ENCODE measurements at places on chromosomes 12 and 14.

- DNase-seq: no peak
These were observed 14.2 kb downstream of the ZNF641 start for GRCh38 chr12:48336564-48336963.

DNA sequence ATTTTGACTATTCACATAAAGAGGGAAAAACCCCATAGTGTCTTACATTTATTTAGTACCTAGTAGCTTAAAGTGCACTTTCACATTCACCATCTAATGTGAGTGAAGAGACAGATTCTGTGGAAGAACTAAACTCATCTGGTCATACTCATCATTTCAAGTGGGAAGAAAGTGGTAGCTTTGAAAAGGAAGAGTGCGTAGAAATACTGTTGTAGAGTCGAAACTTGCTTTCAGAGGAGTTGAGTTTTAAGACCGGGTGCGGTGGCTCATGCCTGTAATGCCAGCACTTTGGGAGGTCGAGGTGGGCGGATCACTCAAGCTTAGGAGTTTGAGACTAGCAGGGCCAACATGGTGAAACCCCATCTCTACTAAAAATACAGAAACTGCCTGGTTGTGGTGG lies 222.2 kb downstream of the ERC1 start:
- DNase-seq: no peak

- no peak for DNase-seq
These were observed 34.9 kb upstream of the FBXO21 start for GRCh38 chr12:117225179-117225578.

DNA sequence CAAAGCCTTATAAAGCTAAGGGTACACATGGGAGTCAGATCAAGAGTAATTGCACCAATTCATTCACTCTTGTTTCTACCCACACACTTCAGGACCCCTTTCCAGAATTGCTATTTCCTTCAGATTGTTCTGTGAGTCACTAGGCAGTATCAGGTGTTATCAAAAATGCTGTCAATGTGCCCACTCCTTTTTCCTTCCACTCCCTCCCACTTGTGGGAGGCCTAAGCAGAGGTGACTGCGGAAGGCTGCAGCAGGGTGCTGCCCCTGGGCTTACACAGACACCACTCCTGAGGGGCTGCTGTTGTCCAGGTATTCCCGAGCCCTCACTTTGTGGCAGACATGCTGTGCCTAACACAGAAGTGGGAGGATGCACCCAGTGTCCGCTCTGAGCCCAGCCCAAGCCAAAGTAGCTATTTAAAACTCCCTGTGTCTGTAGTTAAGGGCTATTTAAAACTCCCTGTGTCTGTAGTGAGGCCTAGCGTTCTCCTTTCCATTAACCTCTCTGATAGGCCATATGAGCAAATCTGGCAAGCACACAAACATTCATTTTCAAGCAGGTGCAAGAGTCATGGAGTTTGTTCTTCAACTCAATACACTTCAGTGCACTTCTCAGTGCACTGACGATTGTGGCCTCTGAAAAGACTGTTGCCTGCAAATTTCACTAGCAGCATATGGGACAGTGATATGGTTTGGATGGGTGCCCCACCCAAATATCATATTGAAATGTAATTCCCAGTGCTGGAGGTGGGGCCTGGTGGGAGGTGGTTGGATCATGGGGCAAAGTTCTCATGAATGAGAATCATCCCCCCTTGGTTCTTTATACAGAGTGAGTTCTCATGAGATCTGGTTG lies 117.8 kb downstream of the PHLDA1 start:
- DNase-seq: no peak

DNA sequence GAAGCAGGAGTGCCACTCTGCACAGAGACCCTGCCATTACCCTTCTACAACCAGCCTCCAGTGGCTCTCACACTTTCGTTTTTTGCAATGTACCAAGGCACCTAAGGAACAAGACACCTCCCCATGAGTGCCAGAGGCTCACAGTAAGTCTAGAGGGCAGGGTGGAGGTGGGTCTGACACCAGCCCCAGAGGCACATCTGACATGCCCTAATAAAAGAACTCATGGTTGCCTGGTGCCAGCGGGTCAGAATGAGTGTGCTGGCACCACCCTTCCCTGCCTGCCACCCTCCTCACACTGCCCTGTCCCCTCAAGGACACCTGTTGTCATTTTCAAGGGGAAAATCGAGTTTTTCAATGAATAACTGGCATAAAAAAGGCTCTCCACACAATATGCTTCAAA lies 161.2 kb downstream of the FOXN3 start:
- no peak for DNase-seq

DNA sequence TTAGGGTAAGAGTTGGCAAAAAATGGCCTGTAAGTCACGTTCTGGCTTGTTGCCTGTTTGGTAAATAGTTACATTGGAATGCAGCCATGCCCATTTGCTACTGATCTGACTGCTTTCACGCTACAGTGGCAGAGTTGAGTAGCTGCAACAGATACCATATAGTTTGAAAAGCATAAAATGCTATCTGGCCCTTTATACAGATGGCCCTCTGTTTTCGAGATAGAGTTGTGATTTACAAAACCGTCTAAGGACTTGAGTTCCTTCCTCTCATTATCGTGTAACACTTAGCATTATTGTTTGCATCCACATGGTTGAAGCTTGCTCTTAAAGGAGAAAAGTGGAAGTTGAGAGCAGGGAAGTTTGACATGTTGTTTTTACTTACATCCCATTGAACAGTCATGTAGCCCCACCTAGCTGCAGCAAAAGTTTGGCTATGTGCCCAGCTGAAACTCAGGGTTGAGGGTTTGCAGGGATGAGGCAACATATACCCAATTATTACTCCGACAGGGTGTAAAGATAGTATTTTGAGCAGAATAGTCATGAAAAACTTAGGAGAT lies 11.3 kb upstream of the SCFD1 start:
- DNase-seq: peak; percentile 10

GRCh38 chr14:47961634-47962033 lies 286.2 kb upstream of the MDGA2 start:
- no peak for DNase-seq

- DNase-seq: peak; percentile 39
These were observed 10.1 kb upstream of the GRIP1 start for GRCh38 chr12:66688846-66689439.

- no peak for DNase-seq
These were observed 57.5 kb downstream of the ZNF664 start for GRCh38 chr12:124030510-124030909.

- DNase-seq: no peak
These were observed 6.5 kb upstream of the VTI1B start for GRCh38 chr14:67680941-67681340.

- no peak for DNase-seq
These were observed 42.8 kb upstream of the NUAK1 start for GRCh38 chr12:106181401-106182114.

DNA sequence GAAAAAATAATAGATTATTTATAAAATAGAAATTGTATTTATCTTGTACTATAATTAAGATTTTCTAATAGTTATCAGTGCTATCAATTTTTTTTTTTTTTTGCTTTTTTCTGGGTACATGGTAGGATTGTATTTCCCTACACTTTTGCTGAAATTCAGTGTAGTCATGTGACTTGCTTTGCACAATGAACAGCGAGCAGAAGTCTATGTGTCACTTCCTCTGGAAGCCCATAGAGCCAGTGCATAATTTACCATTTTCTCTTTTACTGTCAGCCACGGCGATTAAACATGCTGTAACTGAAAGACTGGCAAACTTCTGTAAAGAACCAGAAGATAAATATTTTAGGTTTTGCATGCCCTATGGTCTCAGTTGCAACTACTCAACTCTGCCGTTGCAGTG lies 80.8 kb upstream of the PPP1R12A start:
- DNase-seq: no peak

DNA sequence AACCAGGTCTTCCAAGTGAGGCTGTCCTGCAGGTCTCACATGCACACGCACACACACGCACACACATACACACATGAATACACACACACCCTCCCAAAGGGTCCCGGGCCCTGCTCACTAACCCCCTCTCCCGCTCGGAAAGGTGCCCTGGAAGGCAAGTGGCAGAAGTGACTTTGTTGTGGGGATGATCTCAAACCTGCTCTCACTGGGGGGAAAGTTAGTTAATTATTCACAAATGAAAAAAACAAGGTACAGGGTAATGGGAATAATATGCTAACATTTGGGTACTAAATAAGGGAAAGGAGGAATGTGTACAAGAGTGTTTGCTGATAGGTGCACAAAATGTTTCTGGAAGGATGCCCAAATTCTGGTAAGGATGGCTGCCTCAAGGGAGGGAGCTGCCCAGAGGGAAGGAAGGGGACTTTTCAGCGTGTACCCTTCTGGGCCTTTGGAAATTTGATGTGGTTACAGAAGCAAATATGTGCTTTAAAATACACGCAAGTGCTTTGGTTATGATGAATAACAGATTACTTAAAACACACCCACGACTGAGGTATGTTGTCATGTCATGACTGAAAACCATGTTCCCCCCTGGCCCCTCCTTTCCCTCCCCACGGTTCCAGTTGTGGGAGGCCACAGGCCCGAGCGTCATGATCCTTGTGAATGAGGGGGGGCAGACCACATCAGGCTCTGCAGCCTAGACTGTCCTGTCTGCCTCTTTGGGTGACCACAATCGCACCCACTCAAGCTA lies 43.3 kb upstream of the PLEKHG6 start:
- peak; percentile 45 for DNase-seq

- no peak for DNase-seq
These were observed 21.7 kb upstream of the CATSPERB start for GRCh38 chr14:91753501-91754128.

DNA sequence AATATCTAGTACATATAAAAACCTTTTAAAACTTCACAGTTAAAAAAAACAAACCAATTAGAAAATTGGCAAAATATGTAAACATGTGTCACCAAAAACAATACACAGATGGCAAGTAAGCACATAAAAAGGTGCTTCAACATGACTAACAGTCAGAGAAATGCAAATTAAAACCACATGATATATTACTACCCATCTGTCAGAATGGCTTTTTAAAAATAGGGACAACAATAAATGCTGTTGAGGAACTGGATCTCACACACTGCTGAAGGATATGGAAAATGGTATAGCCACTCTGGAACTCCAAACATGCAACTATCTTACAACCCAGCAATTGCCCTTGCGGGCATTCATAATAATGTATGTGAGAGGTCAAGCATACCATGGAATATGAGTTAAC lies 1153.6 kb downstream of the FLRT2 start:
- DNase-seq: no peak

DNA sequence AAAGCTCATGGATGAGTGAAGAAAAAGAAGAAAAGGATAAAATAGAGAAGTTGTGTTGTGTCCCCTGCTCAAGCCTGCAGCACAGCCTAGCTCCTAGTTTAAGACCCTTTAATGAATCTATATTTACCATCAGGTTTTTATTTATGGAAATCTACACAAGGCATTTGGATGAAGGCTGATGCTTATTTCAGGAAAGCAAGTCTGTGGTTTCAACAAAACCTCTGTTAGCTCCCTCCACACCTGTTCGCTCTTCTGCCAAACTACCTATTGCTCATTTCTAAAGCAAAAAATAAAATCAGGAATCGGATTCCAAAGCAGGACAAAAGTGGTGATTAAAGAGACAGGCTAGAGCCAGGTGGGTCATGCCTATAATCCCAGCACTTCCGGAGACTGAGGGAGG lies 18.9 kb upstream of the MAP3K9 start:
- DNase-seq: no peak

DNA sequence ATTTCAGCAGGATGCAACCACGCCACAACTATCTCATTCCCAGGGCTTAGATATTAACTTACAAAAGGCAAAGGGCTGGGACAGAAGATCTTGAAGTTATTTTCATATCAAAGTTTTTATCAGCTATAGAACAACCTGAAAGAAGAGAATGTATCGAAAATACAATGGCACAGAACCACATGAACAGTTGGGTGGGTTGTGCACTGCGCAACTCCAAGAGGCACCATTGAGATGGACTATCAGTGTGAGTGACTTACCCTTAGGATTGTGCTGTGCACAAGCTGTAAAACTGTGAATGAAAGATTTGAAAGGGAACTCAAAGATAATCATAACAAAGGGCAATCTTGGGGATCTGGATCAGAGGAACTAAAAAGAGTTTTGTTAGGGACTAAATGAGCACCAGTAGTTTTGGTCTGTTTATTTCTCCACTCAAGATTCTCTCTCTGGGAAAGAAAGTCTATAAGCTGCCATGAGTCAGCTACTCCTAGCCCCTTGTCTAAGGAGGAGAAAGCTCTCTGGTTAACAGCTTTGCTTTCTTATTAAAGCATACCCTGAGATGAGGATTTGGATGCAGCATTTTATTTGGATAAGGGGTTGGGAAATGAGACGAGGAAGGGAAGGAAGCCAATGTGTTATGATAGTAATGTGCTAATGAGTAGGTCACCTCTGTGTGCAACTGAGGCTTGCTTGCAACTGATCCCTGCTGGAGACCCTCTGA lies 62.2 kb downstream of the TBX5 start:
- no peak for DNase-seq

- no peak for DNase-seq
These were observed 112.5 kb downstream of the PTPRQ start for GRCh38 chr12:80556566-80556965.

DNA sequence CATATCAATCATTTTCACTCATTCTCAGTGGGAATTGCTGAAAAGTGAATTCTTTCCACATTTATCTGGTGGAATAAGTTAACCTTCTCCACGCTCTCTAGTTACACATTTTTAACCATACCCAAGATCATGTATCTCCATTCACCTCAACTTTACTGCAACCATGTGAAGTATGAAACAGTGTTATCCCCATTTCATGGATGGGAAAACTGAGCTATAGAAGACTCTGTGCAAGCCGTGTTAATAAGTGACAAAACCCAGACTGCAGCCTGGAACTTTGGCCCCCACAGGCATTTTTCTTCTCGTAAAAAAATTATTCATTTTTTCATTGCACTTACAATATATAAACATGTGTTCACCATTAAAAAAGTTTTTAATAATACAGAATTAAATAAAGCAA lies 82.4 kb upstream of the CCND2 start:
- DNase-seq: no peak

GRCh38 chr14:79009286-79009685 lies 839.1 kb downstream of the NRXN3 start:
- no peak for DNase-seq

GRCh38 chr12:47894652-47895051 lies 10.1 kb downstream of the VDR start:
- no peak for DNase-seq

DNA sequence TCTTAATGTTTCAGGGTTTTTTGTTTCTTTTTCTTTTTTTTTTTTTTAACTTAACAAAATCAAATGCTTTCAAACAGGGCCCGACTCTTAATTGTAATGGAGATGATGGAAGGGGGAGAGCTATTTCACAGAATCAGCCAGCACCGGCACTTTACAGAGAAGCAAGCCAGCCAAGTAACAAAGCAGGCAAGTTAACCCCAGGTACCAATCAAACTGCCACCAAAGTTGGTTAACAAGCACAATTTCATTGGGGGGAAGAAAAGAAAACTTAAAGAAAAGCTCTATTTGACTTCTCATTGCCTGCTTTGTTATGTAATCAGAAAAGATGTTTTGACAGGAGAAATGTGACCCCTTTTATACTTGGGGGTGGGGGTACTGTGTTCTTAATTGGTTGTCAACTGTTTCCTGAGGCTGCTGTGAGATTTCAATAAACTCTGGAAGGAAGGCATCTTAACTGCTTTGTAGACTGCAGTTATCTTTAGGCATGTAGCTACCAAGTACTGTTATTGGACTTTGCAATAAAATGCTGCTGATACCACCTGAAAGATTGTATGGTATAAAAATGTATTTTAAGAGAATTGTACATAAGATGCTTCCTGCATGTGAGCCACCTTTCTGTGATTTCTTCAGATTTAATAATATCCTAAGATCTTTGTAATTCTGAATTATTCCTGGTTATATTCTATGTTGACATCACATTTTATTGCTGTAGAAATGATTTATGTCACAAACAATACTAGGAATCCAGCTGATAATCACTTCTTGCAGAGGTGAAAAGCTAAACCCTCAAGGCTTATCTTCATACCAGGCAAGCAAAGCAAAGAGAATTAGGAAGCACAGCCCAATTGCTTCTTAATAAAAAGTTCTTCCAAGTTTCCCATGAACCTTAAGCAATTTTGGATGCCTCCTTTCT lies 26.9 kb downstream of the MAPKAPK5 start:
- no peak for DNase-seq

Data from GM10248 (cell line).